ENCODE measurements at places on chromosomes 5 and 9. TPM values are rescaled to one million over a fixed set of nuclear protein-coding genes. Genes with fewer than 3 reads are reported as not detected.

DNA sequence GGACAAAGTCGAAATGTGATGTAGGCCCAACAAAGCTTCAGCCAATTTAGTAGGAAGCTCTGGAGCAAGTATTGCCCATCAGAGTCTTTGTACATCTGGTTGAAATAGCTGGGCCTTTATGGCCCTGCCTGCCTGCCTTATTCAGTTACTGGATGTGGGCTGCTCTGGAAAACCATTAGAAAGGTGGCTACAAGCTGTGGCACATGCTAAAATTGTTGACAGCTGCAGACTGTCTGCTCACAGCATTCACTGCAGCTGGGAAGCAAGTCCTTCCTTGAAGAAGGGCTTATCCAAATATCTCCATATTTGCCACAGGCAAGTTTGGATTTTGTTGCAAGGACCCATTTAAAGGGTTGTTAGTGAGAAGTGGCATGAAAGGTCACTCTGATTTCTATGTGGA lies 24.4 kb downstream of the SMIM15 start:
- H3K36me3 ChIP-seq = no peaks in the 10 kb centered on the region
- no peak overlapping the region for H3K27ac ChIP-seq
- no peak overlapping the region for H3K4me3 ChIP-seq
- no peak for DNase-seq
- H3K27me3 ChIP-seq = no peaks in the 10 kb centered on the region
- no peaks in the 10 kb centered on the region for H3K4me1 ChIP-seq

GRCh38 chr5:36657563-36657995 lies 51.2 kb downstream of the SLC1A3 start:
- H3K36me3 ChIP-seq = no peaks in the 10 kb centered on the region
- H3K4me1 ChIP-seq = peaks cover 2% of the 10 kb centered on the region
- no peak overlapping the region for H3K27ac ChIP-seq
- peaks cover 13% of the 10 kb centered on the region for H3K27me3 ChIP-seq
- H3K4me3 ChIP-seq = no peak overlapping the region

DNA sequence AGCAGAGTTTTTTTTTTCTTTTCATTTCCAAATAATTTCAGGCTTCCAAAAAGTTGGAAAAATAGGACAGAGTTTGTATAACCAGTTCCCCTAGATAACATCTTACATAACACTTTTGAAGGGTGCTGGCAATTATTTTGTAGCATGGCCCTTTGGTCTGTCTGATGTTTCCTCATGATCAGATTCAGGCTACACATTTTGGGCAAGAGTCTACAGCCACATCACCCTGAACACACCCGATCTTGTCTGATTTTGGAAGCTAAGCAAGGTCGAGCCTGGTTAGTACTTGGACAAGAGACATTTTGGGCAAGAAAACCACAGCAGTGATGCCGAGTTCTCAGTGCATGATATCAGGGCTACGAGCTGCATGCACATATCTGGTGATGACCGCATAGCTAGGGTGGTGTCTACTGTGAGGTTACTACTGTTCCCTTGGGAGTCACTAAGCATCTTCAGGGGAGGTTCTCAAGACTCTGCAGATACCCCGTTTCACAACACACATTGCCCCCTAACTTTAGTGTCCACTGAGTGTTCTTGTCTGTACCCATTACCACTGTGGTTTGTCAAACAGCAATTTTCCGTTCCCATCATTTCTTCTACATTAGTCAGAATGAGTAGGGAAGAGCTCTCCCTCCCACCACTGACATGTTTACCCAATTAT lies 86.2 kb downstream of the TTC39B start:
- H3K27me3 ChIP-seq = no peaks in the 10 kb centered on the region
- H3K4me3 ChIP-seq = no peak overlapping the region
- H3K36me3 ChIP-seq = peaks cover 16% of the 10 kb centered on the region
- no peak overlapping the region for H3K27ac ChIP-seq
- H3K4me1 ChIP-seq = no peaks in the 10 kb centered on the region

- no peaks in the 10 kb centered on the region for H3K4me1 ChIP-seq
- no peak overlapping the region for H3K4me3 ChIP-seq
- H3K27ac ChIP-seq = no peak overlapping the region
- DNase-seq = no peak
- peaks cover 10% of the 10 kb centered on the region for H3K27me3 ChIP-seq
- no peaks in the 10 kb centered on the region for H3K36me3 ChIP-seq
Observed at GRCh38 chr5:83523929-83524328, 52.4 kb downstream of the VCAN start.

GRCh38 chr5:136031711-136032110 lies 2.9 kb downstream of the TGFBI start:
- H3K4me1 ChIP-seq = peaks cover 12% of the 10 kb centered on the region
- no peak overlapping the region for H3K4me3 ChIP-seq
- H3K27me3 ChIP-seq = peaks cover 24% of the 10 kb centered on the region
- H3K36me3 ChIP-seq = no peaks in the 10 kb centered on the region

GRCh38 chr5:38051711-38052511 lies 206.4 kb upstream of the EGFLAM start:
- H3K4me3 ChIP-seq = no peak overlapping the region
- H3K36me3 ChIP-seq = no peaks in the 10 kb centered on the region
- H3K27me3 ChIP-seq = no peaks in the 10 kb centered on the region

The CDH12 gene
- total RNA-seq = not detected

Measured in activated CD8-positive, alpha-beta T cell treated with anti-CD3 and anti-CD28 coated beads, Interleukin-2, amount 10 ng/mL, durations not matched to agents 7 days and 5 days (primary cell).